ENCODE measurements at places on chromosomes 6 and 20. TPM values are rescaled to one million over a fixed set of nuclear protein-coding genes. Genes with fewer than 3 reads are reported as not detected.

The RHAG gene
- total RNA-seq, result 0.31 TPM

The GHRH gene
- not detected for total RNA-seq

The IMPG1 gene
- not detected for total RNA-seq

The BCLAF1 gene
- total RNA-seq, result 246 TPM

The GNAS-AS1 gene
- total RNA-seq, result 2.5 TPM

The SLC17A3 gene
- not detected for total RNA-seq

The PLA2G7 gene
- 1.9 TPM for total RNA-seq

The HRH3 gene
- total RNA-seq, result 0.31 TPM

The PHACTR3 gene
- 64.8 TPM for total RNA-seq

The RTEL1 gene
- total RNA-seq, result 19.1 TPM

The HFE gene
- total RNA-seq, result 0.31 TPM

The CLDN20 gene
- not detected for total RNA-seq

The DOK5 gene
- total RNA-seq, result 259 TPM

The WFDC6 gene
- total RNA-seq, result not detected

The ZSCAN23 gene
- 36.3 TPM for total RNA-seq

Data from parietal lobe (tissue), 2 donors.